ENCODE measurements at places on chromosomes 6 and 20.

GRCh38 chr20:62087227-62087626 lies 21.5 kb upstream of the TAF4 start:
- no peak for DNase-seq

DNA sequence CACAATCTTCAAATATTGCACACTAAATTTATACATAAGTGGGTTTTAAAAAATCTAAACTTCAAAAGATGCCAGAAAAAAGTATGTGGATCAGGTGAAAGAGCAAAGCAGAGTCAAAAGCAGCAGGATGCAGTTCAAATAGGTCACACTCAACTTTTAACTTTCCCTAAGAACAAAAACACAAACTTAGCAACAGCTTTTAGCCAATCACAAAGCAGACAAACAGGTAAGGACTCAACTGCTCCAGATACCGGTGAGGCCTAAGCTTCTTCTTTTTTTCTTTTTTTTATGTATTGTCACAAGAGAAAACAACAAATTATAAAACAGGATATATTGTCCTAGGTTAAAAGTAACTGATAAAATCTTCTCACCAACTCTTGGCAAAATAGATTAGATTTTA lies 74.7 kb downstream of the SESN1 start:
- DNase-seq, result no peak

DNA sequence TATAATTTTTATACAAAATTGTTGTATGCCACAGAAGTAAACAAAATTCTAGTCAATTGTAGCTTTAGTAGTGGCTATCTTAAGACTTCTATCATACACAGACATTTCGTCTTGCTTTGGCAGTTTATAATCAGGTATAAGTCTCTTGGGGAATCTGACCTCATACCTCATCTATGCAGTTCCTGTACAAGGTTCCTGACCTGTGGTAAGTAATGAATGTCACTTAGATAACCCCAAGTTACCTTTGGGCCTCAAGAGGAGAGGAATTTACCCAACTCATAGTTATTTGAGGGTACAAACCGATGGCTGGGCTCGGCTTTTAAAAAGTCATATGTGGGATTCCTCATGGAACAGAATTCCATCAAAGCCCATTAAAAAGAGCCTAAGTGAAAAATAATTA lies 58.8 kb upstream of the UNC93A start:
- DNase-seq, result no peak

DNA sequence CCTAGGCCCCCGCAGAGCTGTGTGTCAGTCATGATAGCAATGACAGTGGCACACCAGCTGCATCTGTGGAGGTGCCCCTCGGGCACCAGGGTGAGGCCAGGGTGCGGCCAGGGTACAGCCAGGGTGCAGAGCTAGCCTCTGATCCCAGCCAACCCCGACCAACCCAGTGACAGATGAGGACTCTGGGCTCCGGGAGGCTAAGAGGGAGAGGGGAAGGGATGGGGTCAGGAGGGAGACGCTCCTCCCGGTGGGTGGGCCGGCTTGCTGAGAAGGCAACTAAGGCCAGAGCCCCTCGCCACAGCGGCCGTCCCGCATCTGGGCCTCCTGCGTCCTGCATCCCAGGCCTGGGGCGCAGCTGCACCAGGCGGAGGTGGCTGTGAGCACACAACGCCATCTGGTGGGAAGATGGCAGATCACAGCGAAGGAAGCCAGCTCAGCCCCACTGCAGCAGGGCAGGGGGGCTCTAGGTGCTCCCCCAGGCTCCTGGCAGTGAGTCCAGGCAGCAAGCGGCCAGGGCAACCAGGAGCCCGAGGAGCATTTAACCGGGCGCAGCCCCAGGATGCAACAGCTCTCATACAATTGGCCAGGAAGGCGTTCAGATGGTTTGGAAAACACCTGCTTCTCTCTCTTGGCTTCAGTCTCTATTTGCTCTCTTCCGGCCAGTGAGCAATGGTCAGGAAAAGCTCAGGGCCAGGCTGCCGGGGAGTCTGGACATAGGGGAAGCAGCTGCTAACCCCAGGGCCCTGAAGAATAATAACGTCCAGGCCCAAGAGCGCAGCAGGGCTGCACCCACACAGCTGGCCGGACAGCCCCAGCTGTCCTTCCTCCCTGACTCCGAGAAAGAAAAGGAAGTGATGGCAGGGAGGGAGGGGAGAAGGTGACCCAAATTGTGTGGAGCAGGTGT lies 169.4 kb downstream of the TAF4 start:
- no peak for DNase-seq

GRCh38 chr6:635233-635632 lies 21.7 kb downstream of the HUS1B start:
- DNase-seq, result no peak

GRCh38 chr6:41374618-41375590 lies 39.5 kb downstream of the NCR2 start:
- no peak for DNase-seq

DNA sequence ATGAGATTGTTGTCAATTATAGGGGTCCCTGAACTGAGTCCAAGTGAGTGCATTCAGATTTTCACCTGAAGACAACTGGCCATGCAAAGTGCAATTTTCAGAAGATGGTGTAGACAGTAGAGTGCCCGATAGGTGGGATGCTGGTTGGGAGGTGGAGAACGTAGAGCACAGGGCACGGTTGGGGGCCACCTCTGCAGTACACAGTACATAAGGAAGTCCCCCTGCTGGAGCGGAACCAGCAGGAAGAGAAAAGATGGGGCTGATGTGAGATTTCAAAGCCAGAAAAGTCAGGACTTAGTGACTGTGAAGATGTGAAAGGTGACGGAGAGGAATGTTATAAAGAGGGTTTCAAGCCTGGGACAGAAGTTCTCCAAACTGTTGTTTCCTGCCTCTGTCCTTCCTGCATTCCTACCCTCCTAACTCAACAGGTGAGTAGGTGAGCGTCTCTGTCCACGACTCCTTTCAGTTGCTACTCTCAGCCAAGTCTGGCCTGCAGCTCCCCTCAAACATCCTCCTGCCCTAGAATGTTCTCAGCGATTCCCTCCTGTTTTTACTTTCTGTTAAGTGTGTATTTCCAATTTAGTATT lies 330.8 kb downstream of the PRL start:
- DNase-seq, result no peak

- DNase-seq, result no peak
These were observed 54.6 kb upstream of the FNDC1 start for GRCh38 chr6:159114569-159114968.

GRCh38 chr6:156315146-156315545 lies 462.0 kb upstream of the ARID1B start:
- no peak for DNase-seq

- DNase-seq, result peak; percentile 24
These were observed 300.2 kb downstream of the UTRN start for GRCh38 chr6:144585217-144585814.

- DNase-seq, result no peak
These were observed 6.3 kb upstream of the SIRPA start for GRCh38 chr20:1888796-1889463.

DNA sequence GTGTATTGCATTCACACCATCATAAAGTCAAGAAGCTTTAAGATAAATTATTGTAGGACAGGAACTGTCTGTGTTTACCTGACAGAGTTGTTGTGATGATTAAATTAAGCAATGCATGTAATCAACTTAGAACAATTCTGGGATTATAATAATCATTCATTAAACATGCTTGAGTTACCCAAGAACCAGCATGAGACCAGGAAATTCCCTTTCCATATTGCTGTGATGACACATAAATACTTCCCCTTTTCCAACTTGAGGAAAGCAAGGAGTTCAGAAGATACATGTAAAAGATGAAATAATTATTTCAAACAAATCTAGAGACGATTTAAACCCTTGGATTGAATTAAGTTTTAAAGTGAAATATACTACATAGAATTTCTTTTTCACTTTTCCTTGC lies 404.4 kb downstream of the GJA1 start:
- no peak for DNase-seq

DNA sequence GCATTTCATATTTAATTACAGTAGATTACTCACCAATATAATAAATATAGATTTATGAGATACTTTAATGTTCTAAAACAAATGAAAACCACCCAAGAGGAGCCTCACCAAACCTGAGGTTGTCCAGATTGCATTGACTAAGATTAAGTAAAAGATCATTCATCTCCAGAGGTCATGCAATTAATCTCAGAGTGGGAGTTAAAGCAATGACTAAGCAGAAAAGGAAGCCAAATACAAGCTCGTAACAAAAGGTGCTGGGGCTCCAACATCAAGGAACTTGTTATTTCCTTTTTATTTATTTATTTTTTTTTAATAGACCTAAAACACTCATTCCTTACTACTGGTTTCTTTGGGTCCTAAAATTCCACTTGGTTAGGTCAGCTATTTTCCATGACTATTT lies 57.7 kb downstream of the RSPO3 start:
- no peak for DNase-seq

DNA sequence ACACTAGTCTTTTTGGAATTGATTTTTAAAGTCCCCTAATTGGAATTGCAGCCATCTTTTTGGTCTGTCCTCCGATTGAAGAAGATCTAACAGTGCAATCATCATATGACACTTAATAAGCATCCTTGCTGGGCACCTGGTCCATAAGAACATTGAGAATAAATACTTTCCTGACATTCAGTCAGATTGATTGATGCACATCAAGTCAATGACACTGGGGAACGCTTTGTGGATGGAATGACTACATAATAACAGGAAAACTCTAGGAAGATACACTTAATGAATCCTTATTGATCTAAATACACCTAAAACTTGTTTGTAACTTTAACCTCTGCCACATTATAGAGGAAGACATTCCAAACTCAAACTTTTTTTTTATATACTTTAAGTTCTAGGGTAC lies 255.7 kb downstream of the PRKN start:
- no peak for DNase-seq

GRCh38 chr20:24479595-24479994 lies 10.2 kb downstream of the SYNDIG1 start:
- no peak for DNase-seq

DNA sequence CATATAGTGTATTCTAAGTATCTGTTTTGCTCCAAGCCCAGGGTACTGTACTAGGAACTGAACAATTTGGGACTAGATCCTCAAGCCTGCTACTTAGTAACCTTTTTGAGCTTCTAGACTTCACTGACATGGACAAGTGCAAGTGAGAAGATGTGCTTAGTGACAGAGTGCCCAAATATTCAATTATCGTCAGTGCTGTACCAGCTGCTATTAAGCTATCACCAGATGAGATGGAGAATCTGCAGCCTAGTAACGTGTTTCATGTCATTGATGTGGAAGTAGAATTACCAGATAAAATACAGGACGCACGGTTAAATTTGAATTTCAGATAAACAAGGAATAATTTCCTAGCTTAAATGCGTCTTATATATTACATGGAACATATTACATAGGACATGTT lies 218.3 kb downstream of the ARID1B start:
- no peak for DNase-seq

GRCh38 chr20:17849901-17850683 lies 118.5 kb downstream of the SNX5 start:
- DNase-seq, result no peak

DNA sequence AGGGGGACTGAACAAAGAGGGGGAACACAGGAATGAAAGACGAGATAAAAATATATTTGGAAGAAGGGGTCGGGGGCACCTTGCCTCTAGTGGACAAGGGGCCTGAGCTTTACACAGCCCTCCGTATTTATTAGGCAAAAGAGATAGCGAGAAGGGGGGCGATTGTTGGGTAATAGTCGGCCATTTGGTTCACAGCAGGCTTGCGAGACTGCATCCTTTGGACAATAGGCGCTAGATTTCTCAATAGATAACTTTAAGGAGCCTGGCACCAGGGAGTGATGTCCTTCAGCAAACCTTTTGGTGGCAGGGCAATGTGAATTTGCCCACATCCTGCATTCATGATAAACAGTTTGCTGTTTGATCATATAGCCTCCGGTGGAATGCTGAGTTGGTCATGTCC lies 3.0 kb upstream of the NANP start:
- no peak for DNase-seq

DNA sequence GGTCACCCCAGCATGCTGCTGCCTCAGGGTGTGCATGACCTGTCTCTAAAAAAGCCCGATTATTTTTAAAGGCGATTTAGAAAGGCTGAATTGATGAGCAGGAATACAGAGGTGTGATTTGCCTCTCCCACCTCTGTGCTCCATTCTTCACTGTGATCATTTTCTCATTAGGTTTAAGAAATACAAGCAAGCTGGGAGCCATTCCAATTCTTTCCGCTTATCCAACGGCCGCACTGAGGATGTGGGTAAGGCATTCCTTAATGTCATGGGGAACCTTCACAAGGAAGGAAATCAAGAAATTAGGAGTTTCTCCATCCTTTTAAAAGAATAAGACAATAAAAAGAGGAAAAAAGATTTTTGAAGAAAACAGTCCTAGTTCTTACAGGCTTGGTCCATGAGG lies 55.6 kb upstream of the GNRH2 start:
- DNase-seq, result no peak

- no peak for DNase-seq
These were observed 34.3 kb downstream of the C6orf89 start for GRCh38 chr6:36920049-36920448.

GRCh38 chr20:24160563-24161281 lies 172.1 kb upstream of the GGTLC1 start:
- no peak for DNase-seq

GRCh38 chr20:53079828-53080686 lies 107.9 kb downstream of the TSHZ2 start:
- no peak for DNase-seq

All from NCI-H2029 treated with DMSO at 0.1 percent for 48 hours (cell line).